ENCODE measurements at places on chromosomes 4 and X.

DNA sequence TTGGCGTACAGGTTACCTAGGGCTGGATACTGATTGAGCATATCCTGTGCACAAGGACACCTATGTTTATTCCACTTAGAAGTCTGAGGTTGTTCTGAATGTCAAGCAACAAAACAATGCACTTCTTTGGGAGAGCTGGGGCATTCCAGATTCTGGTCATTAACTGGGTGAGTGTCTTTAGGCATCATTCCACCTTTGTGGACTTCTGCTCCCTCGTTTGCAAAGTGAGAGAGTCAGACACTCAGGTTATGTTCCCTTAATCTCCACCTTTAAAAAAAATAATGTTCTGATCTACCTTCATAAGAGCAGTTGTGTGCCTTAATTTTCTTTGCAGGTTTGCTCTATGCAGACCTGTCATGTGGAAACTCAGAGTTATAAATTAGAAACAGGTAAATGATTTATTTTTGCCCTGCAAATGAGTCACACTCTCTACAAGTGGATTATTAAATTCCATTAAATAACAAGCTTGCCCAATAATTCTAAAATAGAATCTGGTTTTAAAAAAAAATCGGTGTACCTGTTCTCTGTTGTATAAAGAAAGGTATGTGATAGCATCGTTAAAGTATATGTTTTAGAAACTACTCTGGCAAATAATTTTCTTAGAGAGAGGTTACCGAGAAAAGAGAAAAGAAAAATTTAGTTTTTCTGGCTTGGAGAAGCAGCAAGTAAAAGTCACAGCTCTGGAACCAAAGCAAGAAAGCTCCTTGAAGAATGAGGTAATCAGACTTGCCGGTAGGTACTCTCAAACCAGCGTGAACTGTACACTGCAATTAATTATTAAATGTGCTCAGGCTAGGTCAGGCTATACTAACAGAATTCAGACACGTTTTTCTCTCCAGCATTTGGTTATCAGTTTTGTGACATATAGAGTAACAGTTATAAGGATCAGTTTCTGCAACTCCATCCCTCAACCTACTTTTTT, 93.2 kb downstream of the SORBS2 start:
- no peak for DNase-seq

- no peak for DNase-seq
Observed at GRCh38 chr4:84167564-84167963, 331.5 kb downstream of the NKX6-1 start.

GRCh38 chr4:145936997-145937901, 1.4 kb downstream of the ZNF827 start:
- DNase-seq = no peak

DNA sequence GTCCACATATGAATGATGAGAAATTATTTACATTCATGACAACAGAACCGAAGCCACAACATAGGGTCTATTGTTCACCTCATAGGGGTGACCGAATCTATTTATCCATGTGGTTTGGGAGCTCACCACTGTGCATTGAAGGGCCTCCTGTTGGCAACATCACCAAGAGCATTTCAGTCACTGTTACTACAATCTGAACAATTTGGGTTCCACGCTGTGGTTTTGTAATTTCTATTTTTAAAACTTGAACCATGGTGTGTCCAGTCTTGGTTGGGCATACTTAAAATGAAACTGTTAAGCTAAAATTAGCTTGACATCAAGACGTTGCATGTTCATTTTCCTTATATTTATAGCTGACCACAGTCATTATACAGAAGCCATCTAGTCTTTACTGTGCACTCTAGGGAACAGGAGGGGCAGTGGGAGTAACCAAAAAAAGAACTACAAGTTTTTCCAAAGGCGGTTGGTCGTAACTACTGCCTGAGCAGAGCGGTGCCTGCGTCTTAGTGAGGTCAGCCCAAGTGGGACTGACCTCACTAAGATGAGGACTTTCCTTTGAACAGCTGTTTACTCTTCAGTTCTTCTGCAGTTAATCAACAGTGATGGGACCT, 192.1 kb downstream of the SPRY1 start:
- DNase-seq = no peak

DNA sequence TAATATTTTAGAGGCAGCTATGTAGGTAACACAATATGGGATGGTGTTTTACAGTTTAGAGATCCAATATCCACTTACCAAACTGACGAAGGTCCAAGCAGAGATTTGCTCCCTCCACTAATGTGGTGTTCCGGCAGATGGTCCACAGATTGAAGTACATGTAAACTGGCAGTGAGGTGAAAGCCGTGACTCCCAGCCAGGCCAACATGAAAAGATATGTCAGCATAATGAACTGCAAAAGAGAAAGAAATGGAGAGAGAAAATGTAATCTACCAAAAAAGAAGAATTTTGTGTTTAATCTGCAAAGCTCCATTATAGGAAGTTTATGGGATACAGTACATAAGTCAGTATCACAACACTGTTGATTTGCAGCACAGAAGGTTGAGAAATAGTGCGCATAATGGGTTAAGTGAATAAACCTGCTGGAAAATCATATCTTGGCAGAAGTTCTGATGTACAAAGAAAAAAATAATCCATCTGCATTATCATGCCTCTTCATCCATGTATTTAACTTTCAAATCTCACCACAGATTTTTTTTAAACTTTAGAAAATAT, 160.2 kb downstream of the GPM6A start:
- no peak for DNase-seq

DNA sequence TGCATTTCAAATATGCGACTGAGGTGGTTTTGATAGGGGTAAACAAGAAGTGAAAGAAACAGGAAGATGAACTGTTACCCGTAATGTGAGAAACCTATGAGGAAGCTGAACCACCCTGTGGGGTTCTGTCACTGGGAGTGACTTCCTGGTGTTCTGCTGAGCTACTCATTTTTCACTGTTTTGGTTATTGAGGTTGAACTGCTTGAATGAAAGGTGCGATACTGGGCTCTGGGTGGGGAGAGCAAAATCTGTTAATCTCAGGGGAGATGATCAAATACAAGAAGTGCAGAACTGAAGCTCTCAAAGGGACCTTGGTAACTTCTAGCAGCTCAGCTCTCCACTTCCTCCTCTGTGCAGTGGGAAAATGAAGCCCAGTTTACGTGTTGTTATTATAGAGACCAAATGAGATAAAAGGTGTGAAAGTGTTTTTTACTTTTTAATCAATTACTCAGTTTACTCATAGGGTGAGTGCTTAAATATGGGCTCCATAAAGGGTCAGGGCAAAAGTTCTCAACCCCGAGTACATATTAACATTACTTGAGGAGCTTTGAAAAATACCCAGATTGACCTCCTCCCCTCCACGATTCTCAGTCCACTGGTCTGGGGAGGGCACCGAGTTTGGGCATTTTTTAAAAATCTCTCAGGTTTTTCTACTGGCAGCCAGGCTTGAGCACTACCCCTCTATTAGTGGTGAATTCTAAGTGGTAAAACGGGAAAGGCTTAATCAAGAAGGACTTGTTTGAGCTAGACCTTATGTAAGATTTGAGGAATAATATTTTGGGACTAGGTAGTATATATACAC, 66.7 kb downstream of the COQ2 start:
- peak; percentile 13 for DNase-seq

GRCh38 chrX:95956745-95957144, 727.9 kb upstream of the DIAPH2 start:
- no peak for DNase-seq

GRCh38 chrX:44308869-44309268, 34.6 kb downstream of the EFHC2 start:
- no peak for DNase-seq

DNA sequence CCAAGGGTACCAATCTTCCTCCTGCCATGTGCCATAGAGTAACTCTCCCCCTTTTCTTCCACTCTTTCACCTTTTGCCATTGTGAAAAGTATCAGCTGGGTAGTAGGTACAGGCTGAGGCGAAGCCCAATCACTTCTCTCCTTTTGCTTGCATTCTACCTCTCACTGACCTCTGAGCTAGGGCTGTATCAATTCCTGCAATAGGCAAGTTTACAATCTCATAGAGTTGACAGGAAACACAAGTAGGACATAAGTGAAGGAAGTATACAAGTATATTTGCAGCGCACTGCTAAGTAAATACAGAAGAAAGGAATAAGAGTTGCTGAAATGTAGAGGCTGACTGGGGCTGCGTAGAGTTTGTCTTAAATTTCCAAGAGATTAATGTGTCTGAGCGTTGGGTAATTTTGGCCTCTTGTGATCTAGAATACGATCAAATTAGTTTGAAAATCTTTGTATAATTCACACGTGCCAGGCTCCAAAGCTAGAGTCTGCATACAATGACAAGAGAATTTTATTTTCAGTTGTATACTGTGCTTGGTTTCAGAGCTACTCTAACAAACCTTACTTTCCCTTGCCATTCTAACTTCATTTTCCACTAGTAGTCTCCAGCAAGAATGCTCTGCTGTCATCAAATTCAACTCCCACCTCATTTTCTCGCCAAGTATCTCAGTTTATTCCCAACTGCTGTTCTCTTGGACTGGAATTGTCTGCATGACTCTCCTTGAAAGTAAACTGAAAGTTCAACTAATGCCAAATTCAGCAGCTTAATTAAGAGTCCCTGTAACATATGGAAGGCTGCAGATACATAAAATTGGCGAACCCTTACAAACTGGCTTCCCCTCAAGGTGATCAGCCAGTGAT, 90.3 kb downstream of the ATP11C start:
- no peak for DNase-seq

DNA sequence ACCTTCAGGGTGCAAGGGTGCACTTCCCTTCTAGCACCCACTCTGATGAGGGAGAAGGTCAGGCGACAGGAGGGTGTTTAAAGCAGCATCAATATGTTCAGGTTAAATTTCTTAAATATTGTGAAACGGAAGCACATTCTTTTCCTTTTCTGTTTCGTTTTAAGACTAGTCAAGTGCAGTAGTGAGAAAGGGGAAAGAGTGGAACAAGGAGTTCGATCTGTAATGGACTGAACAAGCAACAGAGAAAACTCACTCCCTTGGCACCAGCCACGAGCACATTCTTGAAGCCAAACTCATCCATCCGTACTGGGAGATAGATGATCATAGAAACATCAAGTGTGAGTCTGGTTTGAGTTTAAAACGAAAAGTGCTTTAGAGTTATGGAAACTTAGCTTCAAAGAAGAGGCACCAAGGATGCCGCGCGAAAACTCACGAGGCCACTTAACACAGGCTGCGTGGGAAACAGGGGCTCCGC, 815 bp downstream of the FAM53A start:
- DNase-seq = no peak

- DNase-seq = no peak
Observed at GRCh38 chr4:1857931-1858330, 2.0 kb upstream of the LETM1 start.

GRCh38 chr4:111573386-111573785, 571.9 kb upstream of the FAM241A start:
- DNase-seq = no peak

DNA sequence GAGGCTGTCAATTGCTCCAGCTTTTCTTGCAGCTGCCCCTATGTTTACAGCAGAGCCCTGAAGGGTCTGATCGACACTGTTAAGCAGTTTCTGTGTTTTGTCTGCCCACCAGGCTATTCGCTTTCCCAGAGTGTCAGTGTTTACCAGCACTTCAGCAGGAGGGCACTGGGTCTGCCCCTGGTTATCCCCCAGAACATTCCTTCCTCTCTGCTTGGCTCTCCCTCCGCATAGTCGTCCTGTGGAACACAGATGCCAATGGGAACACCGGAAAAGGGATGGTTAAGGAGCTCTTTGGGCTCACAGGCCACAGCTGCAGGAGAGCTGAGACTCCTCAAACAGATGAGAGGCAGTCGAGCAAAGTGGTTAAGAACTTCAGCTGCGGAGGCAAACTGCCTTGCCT, 71.3 kb upstream of the FBXW7 start:
- no peak for DNase-seq

GRCh38 chr4:75325318-75325979, 188.8 kb downstream of the RCHY1 start:
- no peak for DNase-seq

DNA sequence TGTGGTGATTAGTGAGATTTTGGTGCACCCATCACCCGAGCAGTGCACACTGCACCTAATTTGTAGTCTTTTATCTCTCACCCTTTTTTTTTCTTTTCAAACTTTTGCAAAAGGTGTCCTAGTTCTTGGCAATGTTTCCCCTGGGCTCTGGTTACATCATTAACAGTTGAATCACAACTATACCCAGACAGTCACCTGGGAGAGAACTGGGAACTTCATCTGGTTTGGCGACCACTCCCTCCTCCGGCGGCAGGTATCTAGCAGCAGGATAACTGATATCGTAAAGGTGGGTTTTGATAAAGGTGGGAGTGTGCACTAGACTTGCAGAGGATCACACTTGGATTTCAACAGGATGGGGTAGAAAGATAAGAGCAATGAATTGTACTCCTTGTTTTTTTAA, 140.5 kb downstream of the CHIC2 start:
- DNase-seq = no peak

DNA sequence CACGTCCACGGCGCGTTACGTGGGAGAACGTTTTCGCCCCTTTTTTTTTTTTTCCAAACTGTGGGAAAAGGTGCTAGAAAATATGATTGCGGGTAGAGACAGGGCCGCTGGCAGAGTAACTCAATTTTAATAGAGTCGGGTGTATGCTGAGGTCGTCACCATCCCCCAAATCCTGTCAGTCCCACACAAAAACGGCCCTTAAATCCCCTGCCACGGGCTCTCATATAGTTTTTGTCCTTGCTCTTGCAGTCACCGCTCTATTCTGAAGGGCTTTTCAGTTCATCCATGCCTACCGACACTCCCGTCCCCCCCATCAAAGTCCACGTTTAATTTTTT, 796 bp upstream of the MED14 start:
- DNase-seq = no peak

DNA sequence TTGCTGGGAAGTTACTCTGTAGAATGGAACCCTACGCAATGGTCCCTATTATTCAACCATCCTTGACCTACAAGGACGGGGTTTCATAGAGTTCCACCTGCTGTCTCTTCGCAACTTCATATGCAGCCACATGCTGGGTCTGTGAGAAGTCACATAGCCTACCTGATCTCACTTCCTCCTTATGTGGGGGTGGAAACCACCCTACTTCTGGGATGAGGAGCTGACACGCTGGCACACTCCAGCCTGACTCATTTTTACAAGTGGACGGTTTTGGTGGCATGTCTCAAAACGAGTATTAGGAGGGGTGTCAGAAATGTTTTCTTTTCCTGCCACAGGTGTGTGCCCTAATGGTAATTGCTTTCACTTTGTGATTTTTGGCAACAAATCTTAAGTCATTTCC, 36.8 kb upstream of the ARSD start:
- no peak for DNase-seq

GRCh38 chr4:25991340-25991739, 77.3 kb downstream of the SMIM20 start:
- no peak for DNase-seq

DNA sequence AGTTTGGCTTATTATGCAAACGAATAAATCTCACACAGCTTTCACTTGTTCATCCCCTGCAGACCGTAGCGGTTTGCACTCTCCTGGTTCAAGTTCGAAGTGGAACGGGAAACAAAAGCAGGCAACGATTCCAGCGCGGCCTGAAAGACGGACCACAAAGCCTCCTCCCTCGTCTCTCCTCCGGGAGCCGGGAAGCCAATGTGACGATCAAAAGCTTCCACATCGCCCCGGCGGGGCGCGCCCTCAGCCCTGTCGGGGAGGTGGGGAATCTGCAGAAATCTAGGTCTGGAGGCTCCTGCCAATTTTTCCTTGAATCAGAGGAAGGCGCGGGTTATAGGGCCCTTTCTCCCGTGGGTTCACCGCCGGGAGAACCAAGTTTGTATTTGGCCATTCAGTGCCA, 16.9 kb upstream of the ZIC3 start:
- DNase-seq = no peak

- DNase-seq = no peak
Observed at GRCh38 chr4:168585168-168586091, 88.6 kb downstream of the PALLD start.

Data from stimulated activated CD8-positive, alpha-beta memory T cell treated with anti-CD3 and anti-CD28 coated beads, Interleukin-2, amount 100 ng/mL, for 1 hour (primary cell).